ENCODE measurements at places on chromosomes 16 and 17. TPM values are rescaled to one million over a fixed set of nuclear protein-coding genes. Genes with fewer than 3 reads are reported as not detected.

GRCh38 chr16:21128991-21129390 is 21.7 kb downstream of the DNAH3 start:
- no peak for DNase-seq

GRCh38 chr16:63822818-63823217 is 1299.0 kb downstream of the CDH11 start:
- no peak for DNase-seq

Gene TP53TG3B
- not detected for total RNA-seq

Gene PTX4
- 0.21 TPM for total RNA-seq
